Neural progenitor cell (in vitro differentiated cells): ENCODE measurements at places on chromosomes 5 and 9.

DNA sequence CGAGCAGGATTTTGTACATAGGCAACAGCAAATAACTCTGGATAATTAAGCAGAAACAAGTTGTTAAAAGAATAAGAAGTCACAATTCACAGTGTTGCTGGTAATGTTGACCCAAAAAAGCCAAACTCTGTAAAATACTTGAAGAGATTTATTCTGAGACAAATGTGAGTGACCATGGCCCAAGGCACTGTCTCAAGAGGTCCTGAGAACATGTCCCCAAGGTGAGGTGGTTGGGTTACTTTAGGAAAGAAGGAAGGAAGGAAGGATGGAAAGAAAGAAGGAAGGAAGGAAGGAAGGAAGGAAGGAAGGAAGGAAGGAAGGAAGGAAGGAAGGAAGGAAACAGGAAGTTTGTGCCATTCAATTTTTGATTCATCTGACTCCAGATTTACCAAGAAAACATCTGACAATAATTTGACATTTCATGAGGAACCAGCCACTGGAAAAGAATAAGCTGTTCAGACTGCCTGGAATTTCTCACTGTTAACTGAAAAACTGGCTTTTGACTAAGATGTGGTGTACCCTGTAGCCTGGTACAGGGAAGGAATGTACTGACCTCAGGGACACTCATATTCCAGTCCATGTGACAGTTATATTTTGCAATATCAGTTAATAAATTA lies 295.9 kb upstream of the TNC start:
- H3K4me1 ChIP-seq, result no peaks in the 10 kb centered on the region
- no peaks in the 10 kb centered on the region for H3K27me3 ChIP-seq
- no peak overlapping the region for H3K4me3 ChIP-seq
- DNase-seq, result no peak
- H3K27ac ChIP-seq, result no peak overlapping the region

- no peaks in the 10 kb centered on the region for H3K27me3 ChIP-seq
- no peaks in the 10 kb centered on the region for H3K36me3 ChIP-seq
- H3K27ac ChIP-seq, result no peak overlapping the region
- H3K4me1 ChIP-seq, result no peaks in the 10 kb centered on the region
- DNase-seq, result no peak
Observed at GRCh38 chr5:958701-959571, 49.7 kb upstream of the NKD2 start.

DNA sequence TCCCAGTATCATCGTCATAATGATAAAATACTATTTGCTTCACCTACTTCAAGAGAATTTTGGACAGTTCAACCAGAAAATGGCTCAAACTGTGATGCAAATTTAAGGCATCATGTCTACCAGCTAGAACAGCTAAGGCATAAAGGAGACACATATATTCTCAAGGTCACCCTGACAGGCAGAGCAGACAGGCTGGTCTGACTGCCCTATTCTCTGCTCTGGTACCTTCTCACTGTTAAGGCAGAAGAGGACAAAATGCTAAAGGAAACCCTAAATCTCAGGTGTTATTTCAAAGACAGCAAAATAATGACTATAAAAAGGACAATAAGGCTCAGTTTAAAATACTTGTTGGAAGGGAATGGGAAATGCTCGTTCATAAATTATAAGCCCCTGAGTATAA lies 87.2 kb downstream of the MRPS27 start:
- peaks cover under 1% of the 10 kb centered on the region for H3K4me1 ChIP-seq
- H3K36me3 ChIP-seq, result peaks cover 8% of the 10 kb centered on the region
- no peak for DNase-seq
- H3K27me3 ChIP-seq, result no peaks in the 10 kb centered on the region

- no peaks in the 10 kb centered on the region for H3K36me3 ChIP-seq
- no peak for DNase-seq
- no peak overlapping the region for H3K27ac ChIP-seq
- H3K4me1 ChIP-seq, result no peaks in the 10 kb centered on the region
- H3K27me3 ChIP-seq, result no peaks in the 10 kb centered on the region
Observed at GRCh38 chr5:33065131-33065530, 354.0 kb downstream of the NPR3 start.

DNA sequence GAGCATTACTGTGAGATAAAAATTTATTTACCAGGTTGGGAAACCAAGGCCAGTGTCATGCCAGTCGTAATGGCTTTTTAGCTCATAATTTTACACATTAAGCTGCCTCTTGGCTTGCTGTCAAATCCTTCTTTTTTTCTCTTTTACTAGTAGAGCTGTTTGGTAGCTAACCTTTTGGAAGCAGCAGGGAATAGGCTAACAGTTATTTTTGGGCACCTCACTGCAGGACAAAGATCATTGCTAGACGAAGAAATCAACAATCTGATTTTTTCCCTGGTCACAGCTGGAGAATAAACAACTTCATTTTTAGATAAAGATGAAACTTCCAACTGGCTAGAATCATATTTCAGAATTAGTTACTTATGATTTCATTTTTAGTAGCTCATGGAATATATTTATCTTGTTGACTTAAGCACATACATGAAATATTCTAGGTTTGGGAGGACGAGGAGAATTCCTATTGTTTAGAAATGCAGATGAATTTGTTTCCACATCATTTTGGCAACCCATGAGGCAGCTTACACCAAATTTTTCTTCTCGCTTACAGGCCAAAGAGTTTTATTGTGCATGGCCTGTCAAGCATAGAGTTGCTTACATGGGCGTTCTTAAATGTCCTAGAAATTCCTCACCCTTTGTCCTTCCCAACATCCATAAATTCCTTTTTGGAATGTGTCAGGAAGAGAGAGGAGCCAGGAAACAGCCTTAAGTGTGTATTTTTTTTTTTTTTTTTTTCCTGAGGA lies 19.6 kb downstream of the TNC start:
- no peak overlapping the region for H3K4me3 ChIP-seq
- no peak overlapping the region for H3K27ac ChIP-seq
- DNase-seq, result no peak

GRCh38 chr5:146902471-146902870 lies 23.9 kb upstream of the PPP2R2B start:
- peaks cover 13% of the 10 kb centered on the region for H3K4me1 ChIP-seq
- DNase-seq, result peak; percentile 16
- H3K36me3 ChIP-seq, result no peaks in the 10 kb centered on the region
- no peak overlapping the region for H3K4me3 ChIP-seq

DNA sequence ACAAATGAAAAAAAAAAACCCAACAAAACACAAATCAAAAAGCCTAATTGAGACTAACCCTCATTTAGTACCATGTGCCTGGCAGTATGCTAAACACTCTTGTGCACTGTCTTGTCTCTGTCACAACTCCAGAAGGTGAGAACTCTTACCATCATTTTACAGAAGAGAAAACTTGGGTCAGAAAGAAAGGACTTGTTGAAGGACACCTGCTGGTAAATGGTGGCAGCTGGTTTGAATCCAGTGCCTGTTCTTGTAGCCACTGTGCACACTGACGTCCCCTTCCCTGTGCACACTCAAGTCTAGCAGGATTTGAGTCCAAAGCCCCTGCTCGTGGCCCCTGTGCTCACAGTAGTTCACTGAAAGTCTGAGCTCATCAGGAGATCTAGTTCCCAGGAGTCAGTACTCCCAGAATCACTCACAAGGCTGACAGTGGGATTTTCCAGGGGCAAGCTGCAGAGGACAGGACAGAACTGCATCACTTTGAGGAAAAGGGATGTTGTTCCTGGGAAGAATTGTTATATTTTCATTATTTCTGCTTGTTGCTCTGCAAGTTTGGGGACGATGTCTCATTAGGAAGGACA lies 43.0 kb upstream of the HSD17B4 start:
- no peak overlapping the region for H3K27ac ChIP-seq
- no peak for DNase-seq
- H3K27me3 ChIP-seq, result no peaks in the 10 kb centered on the region
- no peak overlapping the region for H3K4me3 ChIP-seq
- no peaks in the 10 kb centered on the region for H3K4me1 ChIP-seq
- H3K36me3 ChIP-seq, result no peaks in the 10 kb centered on the region

- no peaks in the 10 kb centered on the region for H3K36me3 ChIP-seq
- DNase-seq, result peak; percentile 12
- H3K4me3 ChIP-seq, result no peak overlapping the region
- no peaks in the 10 kb centered on the region for H3K27me3 ChIP-seq
- H3K4me1 ChIP-seq, result peaks cover 17% of the 10 kb centered on the region
Observed at GRCh38 chr5:115857626-115858349, 16.1 kb downstream of the AP3S1 start.

- no peaks in the 10 kb centered on the region for H3K27me3 ChIP-seq
- no peak overlapping the region for H3K27ac ChIP-seq
- H3K36me3 ChIP-seq, result peaks cover 10% of the 10 kb centered on the region
- peaks cover 69% of the 10 kb centered on the region for H3K4me1 ChIP-seq
Observed at GRCh38 chr9:106866243-106866642, 3.3 kb downstream of the ZNF462 start.

DNA sequence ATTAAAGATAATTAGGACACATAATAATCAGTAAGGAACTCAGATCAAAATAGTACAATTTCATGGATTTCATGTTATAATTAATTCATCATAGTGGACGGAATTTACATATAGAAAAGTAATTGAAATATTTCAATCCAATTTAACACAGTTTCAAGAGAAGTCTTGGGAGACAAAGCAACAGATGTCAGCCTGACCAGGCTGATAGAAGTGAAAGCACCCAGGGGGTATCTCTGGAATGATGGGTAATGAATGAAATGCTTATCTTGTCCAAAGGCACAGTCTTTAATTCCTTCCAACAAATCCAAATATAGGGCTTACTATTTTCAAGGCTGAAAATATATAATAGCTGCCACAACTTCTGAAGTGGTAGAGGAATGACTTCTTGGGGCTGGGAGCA lies 629.3 kb upstream of the RGMB start:
- H3K36me3 ChIP-seq, result no peaks in the 10 kb centered on the region
- H3K4me3 ChIP-seq, result no peak overlapping the region
- H3K27ac ChIP-seq, result no peak overlapping the region
- H3K4me1 ChIP-seq, result peaks cover 13% of the 10 kb centered on the region
- no peak for DNase-seq

GRCh38 chr9:137972355-137972987 lies 94.9 kb downstream of the CACNA1B start:
- H3K4me3 ChIP-seq, result no peak overlapping the region
- no peak overlapping the region for H3K27ac ChIP-seq
- DNase-seq, result no peak

- no peaks in the 10 kb centered on the region for H3K27me3 ChIP-seq
- DNase-seq, result no peak
- H3K36me3 ChIP-seq, result no peaks in the 10 kb centered on the region
- no peak overlapping the region for H3K4me3 ChIP-seq
Observed at GRCh38 chr9:123609844-123610243, 253.8 kb downstream of the CRB2 start.

DNA sequence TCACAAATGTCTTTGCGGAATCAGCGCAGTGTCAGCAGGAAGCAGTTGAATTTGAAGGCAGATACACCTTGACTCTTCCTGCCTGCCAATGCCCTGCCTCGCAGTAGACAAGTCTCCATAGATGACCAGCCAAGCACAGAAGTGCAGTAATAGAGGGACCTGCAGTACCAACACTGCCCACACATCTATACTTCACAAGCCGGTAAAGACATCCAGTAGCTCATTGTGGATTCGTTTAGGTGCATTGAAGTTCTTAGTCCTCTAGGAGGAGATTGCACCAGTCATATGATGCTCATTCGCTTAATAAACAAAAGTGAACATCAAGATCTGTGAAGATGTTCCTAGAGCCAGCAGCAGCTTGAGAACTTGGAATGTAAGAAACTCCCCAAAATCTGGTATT lies 7.1 kb upstream of the IFNA2 start:
- H3K27ac ChIP-seq, result no peak overlapping the region
- DNase-seq, result peak; percentile 39
- H3K27me3 ChIP-seq, result peaks cover 45% of the 10 kb centered on the region
- no peaks in the 10 kb centered on the region for H3K36me3 ChIP-seq

- no peak overlapping the region for H3K4me3 ChIP-seq
- no peak overlapping the region for H3K27ac ChIP-seq
- DNase-seq, result no peak
- H3K27me3 ChIP-seq, result no peaks in the 10 kb centered on the region
- no peaks in the 10 kb centered on the region for H3K36me3 ChIP-seq
Observed at GRCh38 chr5:96101358-96102089, 139.9 kb upstream of the ELL2 start.

DNA sequence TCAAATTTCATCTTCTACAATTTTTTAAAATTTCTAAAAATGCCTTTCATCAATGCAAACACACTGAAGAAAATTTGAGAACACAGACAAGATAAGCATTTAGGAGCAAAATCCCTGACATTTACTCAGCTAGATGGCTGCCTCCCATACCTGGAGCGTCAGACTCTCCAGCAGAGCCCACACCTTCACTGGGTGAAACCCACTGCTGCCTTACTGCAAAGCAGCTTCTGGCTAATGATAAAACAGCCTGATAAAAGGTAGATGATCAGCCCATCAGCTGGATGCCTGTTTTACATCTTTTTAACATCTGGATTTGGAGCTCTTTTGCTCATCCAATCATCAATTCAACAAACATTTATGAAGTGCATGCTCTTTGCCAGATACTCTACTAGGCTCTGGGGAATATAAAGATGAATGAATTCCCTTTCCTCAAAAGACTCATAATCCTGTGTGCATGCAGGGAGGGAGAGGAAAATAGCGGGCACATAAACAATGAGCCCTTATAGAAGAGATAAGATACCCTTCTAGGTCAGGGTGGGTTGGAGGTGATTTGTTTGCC lies 271.2 kb downstream of the SAXO1 start:
- H3K27me3 ChIP-seq, result no peaks in the 10 kb centered on the region
- no peaks in the 10 kb centered on the region for H3K36me3 ChIP-seq
- H3K4me3 ChIP-seq, result no peak overlapping the region
- H3K27ac ChIP-seq, result no peak overlapping the region
- DNase-seq, result no peak
- H3K4me1 ChIP-seq, result no peaks in the 10 kb centered on the region

DNA sequence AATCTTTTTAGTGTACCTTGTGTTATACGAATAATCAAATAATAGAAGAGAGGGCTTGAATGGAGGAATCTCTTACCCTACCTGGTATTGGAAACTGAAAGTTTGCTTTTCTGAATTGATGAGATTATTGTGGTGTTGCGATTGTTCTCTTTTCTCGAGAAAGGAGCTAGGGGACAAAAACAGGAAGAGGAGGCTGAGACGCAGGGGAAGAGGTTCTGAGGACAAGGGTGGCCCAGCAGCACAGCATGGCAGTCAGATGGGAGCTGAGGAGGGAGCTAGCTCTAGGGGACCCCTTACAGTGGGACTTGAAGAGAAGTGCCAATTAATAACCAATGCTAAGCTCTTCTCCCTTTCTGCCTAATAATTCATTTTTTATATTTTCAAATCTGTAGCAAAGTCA lies 183.3 kb upstream of the DMAC1 start:
- peaks cover 36% of the 10 kb centered on the region for H3K4me1 ChIP-seq
- no peaks in the 10 kb centered on the region for H3K36me3 ChIP-seq
- H3K27ac ChIP-seq, result no peak overlapping the region
- H3K4me3 ChIP-seq, result no peak overlapping the region
